NCI-H1048 (cell line): ENCODE measurements at places on chromosomes 16 and 17.

DNA sequence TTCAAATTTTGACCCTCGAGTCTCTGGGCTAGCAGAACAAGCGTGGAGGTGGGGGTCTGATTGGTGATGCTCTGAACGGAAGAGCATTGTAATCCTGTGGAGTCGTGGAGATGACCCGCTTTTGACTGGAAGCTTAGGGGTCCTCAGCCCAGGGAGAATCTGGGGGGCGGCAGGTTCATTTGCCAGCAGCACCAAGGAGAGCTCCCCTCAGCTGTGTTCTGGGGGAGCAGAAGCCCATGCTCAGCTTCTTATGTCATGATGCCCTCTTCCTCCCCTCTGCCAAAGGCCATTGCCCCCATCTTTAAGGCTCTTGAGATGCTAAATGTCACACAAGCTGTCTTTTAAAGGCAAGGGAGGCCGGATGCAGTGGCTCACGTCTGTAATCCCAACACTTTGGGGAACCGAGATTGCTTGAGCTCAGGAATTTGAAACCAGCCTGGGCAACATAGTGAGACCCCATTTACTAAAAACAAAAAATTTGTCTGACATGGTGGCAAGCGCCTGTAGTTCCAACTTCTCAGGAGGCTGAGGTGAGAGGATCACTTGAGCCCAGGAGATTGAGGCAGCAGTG lies 19.3 kb downstream of the LDHD start:
- no peak for DNase-seq

GRCh38 chr16:70677499-70678120 lies 8.2 kb downstream of the MTSS2 start:
- DNase-seq, result no peak

DNA sequence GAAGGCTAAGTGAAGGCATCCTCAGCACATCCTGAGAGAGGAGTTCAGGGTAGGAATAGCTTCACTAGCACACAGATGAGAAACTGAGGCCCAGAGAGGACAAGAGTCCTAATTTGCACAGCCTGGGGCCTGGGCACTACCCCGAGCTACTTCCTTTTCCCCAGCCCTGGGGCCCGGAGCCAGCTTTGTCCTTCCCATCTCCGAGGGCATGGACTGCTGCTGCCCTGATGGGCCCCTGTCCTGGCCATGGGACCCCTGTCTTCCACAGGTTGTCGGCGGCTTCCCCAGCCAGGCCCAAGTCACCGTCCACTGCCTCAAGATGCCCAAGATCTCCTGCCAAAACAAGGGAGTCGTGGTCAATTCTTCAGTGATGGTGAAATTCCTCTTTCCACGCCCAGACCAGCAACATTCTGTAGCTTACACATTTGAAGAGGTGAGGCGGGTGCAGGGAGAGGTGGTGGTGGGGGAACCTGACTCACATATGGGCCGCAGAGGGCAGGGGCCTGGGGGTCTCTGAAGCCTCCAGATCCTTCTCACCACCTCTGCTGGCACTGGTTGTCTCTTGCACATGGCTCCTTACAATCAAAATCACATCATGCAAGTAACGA lies 11.4 kb upstream of the NLRC5 start:
- no peak for DNase-seq

DNA sequence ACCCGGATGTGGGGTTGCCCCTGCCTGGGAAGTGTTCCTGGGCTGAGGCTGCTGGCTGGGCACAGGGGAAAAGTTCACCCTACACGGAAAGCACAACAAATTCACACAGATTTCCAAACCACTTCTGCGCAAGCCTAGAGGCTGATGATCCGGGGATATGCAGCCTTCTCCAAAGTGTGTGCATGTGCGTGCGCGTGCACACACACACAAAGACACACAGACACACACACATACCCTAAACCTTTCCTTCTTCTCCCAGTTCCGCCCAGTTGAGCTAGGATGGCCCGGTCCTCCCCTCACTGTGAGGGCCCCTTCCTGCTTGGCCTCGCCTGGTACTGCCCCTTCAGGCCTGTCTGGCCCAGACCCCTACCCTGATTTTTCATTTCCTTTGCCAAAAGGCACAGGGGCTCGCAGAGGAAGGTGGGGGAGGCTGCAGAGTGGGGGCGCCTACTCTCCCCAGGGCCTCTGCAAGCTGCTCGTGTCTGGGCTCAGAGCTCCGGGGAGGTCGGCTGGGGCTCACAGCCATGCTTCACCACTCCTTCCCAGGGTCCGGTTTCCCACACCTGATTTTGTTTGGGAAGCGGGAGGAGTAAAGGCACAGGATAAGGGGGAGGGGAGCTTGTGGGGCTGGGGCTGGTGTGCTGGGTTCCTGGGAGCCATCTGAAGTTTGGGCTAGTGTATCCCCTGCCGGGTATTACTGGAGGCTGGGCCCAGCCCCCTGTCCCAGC lies 144.7 kb downstream of the ENGASE start:
- DNase-seq, result no peak

DNA sequence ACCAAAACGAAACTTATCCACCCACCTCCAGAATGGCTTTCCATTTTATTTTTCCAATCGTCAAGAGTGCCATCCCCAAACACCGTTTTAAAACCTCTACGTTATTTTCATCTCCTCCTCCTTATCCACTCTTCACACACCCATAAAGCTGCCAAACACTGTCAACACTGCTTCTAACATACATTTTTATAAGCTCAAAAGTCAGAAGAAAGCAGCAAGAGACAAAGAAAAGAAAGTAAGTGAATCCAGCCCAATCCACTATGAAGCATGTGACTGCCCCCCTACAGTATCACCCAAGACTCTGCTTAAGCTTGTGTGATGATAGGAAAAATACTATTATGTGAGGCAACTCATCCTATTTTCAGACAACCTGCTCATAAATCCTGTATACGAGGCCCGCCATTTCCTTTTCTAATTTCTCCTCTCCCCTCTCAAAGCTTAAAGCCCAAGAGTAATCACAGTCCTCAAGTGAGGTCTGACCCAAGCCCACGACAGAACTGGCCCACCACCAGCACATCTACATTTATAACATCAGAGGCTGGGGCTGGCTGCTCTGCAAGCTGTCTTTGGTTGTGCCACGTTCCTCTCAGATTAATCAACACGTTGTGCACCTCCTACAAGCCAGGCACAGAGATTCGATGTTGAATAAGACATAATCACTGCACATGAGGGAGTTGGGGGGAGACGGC lies 16.3 kb downstream of the USP31 start:
- no peak for DNase-seq

GRCh38 chr16:56411624-56412023 lies 13.7 kb downstream of the AMFR start:
- DNase-seq, result no peak

DNA sequence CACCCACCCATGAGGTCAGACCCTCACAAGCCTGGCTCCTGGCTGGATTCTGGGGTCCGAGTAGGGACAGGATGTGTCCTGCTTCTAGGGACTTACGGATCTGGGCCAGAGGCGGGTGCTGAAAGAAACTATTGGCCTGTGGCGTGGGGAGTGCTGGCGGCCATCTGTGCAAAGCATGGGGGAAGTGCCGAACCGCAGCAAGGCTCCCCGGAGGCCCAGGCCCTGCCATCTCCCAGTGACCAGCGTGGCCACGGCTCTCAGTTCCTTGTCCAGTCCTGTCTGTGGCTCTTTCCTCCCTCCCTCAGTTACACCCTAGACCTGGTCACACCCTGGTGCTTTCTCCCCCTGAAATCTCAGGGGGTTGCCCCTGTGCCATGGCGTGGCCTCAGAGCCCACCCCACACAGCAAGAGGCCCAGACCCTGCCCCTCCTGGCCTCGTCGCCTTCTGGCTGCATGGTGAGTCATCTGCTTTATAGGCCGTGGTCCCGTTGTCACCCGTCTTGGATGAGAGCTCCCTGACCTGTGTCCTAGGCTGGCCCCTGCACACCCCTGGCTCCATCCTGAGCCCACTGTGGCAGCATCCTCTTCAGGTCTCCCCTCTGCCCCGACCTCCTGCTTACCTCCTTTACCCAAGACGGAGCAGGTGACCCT lies 54.5 kb downstream of the PRMT7 start:
- no peak for DNase-seq

DNA sequence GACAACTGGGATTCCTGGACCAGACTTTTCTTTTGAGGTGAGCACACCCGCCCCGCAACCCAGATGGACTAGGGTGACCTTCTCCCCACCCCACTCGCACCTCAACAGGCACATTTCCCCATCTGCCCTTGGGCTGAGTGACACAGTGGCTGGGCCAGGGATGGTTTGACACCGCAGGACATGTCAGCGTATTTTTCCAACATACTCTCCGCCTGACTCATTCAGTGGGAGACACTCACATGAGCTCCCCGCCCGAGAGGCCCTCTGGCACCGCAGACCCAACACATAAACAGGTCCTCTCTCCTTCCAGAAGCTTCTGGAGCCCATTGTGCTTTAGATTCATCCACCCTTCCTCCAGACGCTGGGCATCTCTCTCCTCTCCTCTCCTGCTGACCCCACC lies 69.4 kb downstream of the ZDHHC7 start:
- no peak for DNase-seq

DNA sequence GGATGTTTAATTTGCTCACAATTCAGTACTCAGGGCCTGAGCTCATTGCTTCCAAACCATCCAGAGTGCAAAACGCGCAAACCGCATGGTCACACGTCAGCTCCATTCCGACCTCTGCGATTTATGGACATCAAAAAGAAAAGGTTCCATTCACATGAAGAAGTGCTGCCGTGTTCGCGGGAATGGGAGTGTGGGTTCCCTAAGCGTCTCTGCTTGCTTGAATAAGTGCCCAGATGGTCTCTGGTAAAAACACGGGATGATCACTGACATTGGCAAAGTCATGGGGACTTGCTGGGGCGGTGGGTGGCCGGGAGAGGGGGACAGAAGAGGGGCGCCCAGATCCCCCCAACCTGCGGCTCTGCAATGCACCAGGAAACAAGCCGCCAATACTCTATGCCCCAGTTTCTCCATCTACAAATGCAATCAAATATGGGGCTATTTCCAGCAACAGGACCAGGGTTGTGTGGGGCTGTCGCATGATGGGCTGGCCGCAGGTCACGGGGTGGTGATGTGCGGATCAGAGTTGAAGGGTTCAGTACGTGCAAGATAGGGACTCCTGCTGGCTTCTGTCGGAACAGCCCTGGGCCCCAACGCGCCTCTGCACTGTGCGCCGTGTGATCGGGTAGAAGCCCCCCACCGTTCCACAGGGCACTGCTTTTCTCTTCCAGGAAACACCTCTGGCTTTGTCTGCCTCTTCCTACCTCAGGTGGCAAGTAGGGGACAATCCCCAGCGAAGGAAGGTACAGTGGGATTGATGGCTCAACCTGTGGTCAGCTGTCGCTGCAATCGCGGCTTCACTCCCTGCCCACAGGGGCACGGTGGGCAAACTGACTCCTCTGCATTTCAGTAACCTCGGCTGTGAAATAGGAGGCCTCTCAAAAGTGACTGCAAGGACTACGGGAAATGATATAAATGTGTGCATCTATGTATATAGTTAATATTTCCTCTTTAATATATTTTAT lies 11.2 kb downstream of the FOXF1 start:
- no peak for DNase-seq

- DNase-seq, result no peak
Observed at GRCh38 chr16:27109666-27110523, 43.2 kb downstream of the C16orf82 start.

GRCh38 chr16:30942426-30942806 lies 6.5 kb upstream of the ORAI3 start:
- no peak for DNase-seq

GRCh38 chr17:79027274-79027924 lies 3.4 kb downstream of the C1QTNF1 start:
- no peak for DNase-seq

DNA sequence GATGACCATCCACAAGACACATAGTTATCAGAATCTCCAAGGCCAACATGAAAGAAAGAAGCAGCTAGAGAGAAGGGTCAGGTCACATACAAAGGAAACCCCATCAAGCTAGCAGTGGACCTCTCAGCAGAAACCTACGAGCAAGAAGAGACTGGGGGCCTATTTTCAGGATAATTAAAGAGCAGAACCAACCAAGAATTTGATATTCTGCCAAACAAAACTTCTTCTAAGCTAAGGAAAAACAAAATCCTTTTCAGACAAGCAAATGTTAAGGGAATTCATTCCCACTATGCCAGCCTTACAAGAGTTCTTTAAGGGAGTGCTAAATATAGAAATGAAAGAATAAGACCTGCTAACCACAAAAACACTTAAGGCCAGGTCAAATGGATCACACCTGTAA lies 47.8 kb downstream of the ITFG1 start:
- no peak for DNase-seq

- no peak for DNase-seq
Observed at GRCh38 chr17:50710025-50710424, 2.3 kb upstream of the ANKRD40 start.

DNA sequence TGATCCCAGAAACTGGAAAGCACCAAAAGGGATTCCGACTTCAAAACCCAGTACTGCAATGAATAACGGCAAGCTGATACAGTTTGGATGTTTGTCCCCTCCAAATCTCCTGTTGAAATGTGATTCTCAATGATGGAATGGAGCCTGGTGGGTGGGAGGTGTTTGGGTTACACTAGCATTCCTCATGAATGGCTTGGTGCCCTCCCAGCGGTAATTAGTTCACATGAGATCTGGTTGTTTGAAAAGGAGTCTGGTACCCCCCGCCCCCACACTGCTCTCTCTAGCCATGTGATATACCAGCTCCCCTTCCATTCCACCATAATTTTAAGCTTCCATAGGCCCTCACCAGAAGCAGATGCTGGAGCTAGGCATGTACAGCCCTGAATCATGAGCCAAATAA lies 40.1 kb downstream of the RANBP10 start:
- no peak for DNase-seq

- no peak for DNase-seq
Observed at GRCh38 chr17:64978138-64978537, 58.9 kb upstream of the LRRC37A3 start.

- DNase-seq, result no peak
Observed at GRCh38 chr17:6138761-6139446, 68.7 kb downstream of the WSCD1 start.

DNA sequence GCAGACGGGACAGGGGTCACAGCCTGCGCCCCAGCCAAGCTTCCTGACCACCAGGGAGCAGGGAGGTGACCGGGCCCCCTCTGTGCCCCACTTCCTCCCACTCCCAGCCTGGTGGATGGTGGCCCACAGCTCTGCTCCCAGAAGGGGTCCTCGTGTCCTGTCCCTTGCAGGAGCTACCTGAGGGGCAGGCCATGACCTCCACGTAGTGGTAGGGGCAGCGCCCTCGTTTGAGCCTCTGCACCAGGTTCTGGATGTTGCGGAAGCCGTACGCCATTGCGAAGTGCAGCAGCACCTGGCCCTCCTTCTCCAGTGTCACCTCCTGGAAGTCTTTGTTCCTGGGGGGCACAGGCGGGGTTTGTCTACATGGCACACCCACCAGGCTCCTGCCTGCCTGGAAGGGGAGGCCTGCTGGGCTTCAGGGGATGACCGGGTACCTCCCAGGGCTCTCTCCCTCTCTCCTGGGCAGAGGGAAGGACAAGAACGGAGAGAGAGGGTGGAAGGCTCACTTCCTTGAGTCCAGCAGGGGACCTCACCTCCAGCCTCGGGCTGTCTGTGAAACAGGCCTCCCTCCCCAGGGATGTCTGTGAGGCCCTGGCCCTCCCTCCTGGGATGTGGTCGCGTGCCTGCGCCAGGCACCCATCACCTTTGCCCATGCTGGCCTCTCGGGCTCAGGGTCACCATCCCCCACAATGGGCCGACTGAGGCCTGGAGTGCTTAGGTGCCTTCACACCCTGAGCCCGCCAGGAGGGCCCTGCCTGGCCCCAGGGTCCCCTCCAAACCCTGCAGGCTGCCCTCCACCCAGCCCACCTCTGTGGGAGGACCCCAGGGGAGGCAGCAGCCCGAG lies 4.0 kb downstream of the HAGHL start:
- no peak for DNase-seq
